ENCODE measurements at places on chromosomes 6 and 20.

- ATAC-seq = no peak
Measured at GRCh38 chr20:61925555-61926252, 140.0 kb downstream of the TAF4 start.

DNA sequence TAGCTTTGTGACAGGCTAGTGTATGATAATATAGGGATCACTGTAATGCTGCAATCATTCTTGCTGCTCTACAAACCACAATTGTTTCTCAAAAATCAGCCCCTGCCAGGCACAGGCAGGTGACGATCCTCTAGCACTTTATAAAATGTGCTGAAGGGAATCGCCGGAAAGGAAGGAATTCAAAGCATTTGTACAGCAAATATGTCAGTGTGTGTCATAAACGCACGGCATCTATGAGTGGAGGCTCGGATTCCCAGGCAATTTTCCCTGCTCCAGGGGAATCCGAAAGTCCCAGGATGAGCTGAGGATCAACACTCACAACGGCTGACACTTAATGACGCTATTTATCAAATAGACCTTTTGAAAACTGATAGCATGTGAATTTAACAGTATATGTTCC lies 1.4 kb downstream of the PHACTR1 start:
- peak; percentile 44 for ATAC-seq

- ATAC-seq = no peak
Measured at GRCh38 chr20:9109566-9109965, 40.7 kb downstream of the PLCB4 start.

DNA sequence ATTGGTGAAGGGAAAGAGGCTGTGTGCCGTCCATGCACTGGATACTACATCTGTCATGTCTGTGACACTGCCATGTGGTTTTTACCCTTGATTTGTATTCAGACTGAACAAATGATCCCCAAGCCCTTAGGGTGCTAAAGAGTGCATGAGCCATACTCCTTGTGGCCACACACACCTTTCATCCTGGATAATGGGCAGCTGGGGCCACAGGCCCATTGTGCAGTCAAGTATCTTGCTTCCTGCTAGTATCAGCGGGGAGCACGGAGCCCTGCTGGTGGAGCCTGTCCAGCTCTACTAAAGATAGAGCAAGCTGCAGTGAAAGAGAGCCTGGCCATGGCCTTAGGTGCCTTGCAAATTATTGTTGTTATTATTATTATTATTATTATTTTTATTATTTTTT lies 75.1 kb downstream of the SLX4IP start:
- no peak for ATAC-seq

- no peak for ATAC-seq
Measured at GRCh38 chr6:63426844-63427243, 107.1 kb upstream of the LGSN start.

Data from SK-N-SH treated with all-trans-retinoic acid at 6 μM for 48 hours (cell line).